A549 treated with DMSO at 1 μM for 4 hours (cell line): ENCODE measurements at places on chromosomes 16 and 17. TPM values are rescaled to one million over a fixed set of nuclear protein-coding genes. Genes with fewer than 3 reads are reported as not detected.

TEKT5 gene
- 0.09 to 0.19 TPM in 2 of 5 replicates, not detected in the others for total RNA-seq

AGRP gene
- not detected in 5 replicates for total RNA-seq

HIGD1B gene
- total RNA-seq: not detected in 5 replicates

FBXO39 gene
- total RNA-seq: not detected in 5 replicates

CCL17 gene
- not detected in 5 replicates for total RNA-seq

DRC3 gene
- total RNA-seq: 2.1 to 3.1 TPM (median 2.7 TPM) in 5 replicates

SDR42E2 gene
- not detected in 5 replicates for total RNA-seq

HOXB9 gene
- 8.1 to 10.1 TPM (median 8.4 TPM) in 5 replicates for total RNA-seq

KRTAP1-1 gene
- not detected in 5 replicates for total RNA-seq

C16orf74 gene
- 12.2 to 16.5 TPM (median 15.1 TPM) in 5 replicates for total RNA-seq

PDE6G gene
- total RNA-seq: 1.8 to 2.6 TPM (median 2.5 TPM) in 5 replicates

HIRIP3 gene
- total RNA-seq: 13.2 to 17.1 TPM (median 14.0 TPM) in 5 replicates

OSGIN1 gene
- 30.1 to 64.8 TPM (median 39.7 TPM) in 5 replicates for total RNA-seq

CACNG1 gene
- 0.11 to 0.18 TPM (median 0.16 TPM) in 3 of 5 replicates, not detected in the others for total RNA-seq

NACA2 gene
- total RNA-seq: not detected in 5 replicates

RAB26 gene
- total RNA-seq: 3.0 to 4.5 TPM (median 3.3 TPM) in 5 replicates

LDHD gene
- 0.55 to 0.99 TPM (median 0.67 TPM) in 5 replicates for total RNA-seq
